ENCODE measurements at places on chromosomes 1 and 21.

- peak; percentile 54 for DNase-seq
Observed at GRCh38 chr21:42655796-42656770, 2.7 kb downstream of the PDE9A start.

DNA sequence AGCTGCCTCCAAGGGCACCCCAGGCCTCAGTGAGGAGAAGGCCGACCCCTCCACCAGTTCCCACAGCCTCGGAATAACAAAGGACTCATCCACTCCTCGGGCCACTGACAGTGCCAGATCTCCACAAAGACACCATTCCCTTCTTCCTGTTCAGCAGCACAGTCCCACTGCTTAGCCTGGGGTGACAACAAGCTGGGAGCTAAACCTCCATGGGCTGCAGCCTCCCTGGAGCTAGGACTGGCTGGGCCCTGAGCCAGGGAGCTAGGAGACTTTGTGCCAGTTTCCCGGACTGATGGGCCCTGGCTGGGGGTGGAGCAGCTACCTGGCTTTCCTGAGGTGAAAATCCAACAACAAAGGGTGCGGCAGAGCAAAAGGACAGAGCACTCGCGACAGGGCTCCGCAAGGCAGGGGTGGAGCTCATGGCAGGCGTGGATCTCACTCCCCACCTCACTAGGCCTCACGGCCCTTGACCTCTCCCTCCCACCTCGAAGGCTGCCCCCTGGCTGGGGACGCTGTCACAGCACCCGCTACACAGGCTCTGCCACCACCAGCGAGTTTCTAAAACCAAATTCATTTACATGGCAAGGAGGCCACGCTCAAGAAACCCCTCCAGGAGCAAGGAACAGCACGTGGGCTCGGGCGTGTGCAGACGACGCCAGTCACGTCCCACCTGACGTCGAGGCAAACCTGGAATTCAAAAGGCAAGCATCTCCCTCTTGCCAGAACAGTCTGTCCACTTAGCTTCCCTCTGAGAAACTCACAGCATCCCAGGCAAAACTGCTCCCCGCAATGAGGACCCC lies 13.8 kb downstream of the SLC35E2B start:
- DNase-seq, result no peak

- no peak for DNase-seq
Observed at GRCh38 chr1:178066296-178066907, 27.5 kb upstream of the RASAL2 start.

DNA sequence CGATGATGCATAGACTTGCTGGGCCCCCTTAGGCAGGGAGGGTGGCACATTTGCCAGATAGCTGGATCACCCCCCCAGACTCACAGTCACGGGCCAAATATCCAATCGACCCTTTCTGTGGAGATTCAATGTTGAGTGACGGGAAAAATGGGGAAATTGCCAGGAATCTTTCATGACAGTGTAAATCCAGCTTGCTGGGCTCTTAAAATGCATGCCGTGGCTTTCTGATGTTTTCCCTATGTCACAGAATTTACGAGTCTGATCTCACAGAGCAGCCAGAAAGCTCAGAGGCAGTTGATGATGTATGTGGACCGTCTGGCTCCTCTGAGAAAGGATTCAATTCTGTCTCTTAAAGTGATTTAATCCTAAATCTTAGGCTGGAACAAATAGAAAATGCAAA lies 150.1 kb upstream of the ZNF644 start:
- no peak for DNase-seq

DNA sequence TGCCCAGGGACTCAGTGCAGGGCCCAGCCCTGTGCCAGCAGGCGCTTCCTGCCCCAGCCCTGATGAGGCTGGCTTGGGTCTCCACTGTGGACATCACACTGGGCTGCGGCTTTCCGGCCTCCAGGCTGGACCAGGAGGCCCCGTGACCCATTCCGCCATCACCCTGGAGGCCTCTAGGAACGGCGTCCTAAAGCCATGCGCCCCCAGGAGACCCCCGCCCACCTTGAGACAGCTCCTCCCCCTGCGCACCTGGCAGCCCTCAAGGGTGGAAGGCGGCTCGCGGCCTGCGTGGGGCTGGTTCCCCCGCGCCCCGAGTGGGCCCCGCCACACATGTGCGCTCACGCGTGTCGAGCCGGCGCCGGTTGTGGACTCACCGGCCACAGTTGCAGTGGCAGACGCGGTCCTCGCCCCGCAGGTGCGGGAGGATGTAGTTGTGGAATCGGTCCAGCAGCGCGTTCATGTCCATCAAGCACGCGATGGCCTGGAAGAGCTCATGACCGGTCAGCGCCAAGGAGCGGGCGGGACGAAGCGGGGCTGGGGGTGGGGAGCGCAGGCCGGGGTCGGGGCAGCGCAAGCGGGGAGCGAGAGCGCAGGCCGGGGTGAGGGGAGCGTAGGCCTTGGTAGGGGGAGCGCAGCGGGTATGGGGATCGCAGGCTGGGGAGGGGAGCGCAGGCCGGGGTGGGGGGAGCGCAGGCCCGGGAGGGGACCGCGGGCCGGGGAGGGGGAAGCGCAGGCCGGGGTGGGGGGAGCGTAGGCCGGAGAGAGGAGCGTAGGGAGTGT lies 924 bp downstream of the TMEM240 start:
- peak; percentile 60 for DNase-seq

DNA sequence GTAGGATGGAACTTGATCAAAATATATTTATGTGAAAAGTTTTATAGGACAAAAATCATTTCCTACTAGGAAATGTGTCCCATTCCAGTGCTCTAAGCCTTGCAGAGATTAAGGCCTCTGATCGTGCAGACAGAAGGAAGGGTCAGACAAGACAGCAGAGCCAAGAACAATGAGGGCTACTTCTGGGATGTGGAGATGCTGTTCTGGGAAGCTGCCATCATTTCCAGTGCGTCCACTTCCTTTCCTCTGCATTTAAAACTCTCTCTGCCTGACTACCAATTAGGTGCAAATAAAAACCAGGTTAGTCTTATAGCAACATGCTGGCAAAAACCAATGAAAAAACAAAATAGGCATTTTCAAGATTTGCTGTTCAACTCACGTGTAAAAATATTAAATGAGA lies 36.1 kb downstream of the BEND5 start:
- no peak for DNase-seq

- DNase-seq, result no peak
Observed at GRCh38 chr1:155192346-155193274, 15.1 kb downstream of the THBS3 start.

- DNase-seq, result no peak
Observed at GRCh38 chr1:200963076-200963475, 60.4 kb downstream of the KIF21B start.

GRCh38 chr1:89802841-89803240 lies 18.0 kb upstream of the LRRC8D start:
- DNase-seq, result no peak

GRCh38 chr1:59999006-59999405 lies 72.4 kb upstream of the CYP2J2 start:
- DNase-seq, result no peak

- DNase-seq, result no peak
Observed at GRCh38 chr1:220783453-220783852, 3.3 kb upstream of the MTARC1 start.

DNA sequence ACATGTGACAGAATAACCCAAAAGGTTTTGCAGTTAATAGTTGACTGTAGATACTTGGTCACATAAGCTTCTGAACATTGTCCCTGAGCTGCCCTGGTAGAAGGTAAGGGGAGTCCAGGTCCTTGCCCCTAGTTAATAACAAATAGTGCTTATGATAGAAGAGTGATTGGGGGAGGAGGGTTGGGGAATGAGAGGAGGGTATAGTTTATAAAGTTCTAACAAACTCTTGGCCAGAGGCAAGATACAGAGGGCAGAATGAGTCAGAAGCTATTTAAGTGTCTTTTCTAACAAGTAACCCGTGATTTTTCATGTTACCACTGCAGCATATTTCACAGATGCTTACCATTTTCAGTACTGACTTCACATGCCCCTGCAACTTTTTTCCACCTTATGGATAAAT lies 26.7 kb upstream of the MYOCOS start:
- no peak for DNase-seq

DNA sequence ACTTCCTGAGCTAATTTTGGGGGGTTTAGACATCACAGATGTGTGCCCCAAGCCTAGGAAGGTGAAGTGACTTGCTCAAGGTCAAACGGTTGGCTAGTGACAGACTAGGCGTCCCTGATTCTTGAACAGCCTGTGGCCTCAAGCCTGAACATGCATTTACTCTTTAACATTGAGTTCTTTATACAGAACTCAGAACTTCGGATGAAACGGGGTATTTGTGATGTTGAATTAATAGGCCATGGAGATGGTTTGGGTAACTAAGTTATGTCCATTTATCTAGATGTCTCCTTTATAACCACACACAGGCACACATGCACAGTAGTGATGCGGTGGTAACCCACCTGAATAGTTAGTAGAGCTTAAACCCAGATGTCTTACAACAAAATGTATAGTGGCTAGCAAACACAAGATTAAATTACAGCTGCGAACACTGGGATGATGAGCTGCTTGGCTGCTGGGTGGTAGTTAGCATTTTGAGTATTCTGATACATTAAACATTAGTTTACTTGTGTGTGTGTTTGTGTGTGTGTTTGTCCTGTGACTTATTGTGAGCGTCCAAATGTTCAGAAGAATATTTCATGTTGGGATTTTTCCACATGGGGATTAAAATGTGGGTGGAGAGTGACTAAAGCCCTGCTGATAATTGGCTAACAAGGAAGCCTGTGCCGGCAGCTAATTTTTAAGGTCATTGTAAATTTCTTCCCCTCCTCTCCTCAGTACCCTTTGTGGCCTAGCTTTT lies 2.3 kb downstream of the ATP1A1 start:
- DNase-seq, result peak; percentile 54

DNA sequence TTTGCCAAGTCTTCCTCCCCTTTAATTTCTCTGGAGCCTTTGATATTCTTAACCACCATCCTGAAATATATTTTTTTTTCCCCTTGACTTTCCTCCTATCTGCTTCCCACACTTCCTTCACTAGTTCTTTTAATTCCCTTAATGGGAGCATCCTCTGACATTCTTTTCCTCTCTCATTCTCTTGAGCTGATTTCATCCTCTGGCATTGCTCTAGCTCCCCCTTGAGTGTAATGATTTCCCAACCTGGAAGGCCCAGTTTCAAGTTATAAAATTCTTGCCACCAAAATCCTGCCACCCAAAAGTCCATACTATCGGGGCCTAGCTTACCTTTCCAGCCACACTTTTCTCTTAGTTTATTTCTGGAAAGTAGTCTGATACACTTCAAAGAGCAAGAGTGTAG lies 39.5 kb upstream of the UBE2U start:
- peak; percentile 32 for DNase-seq

DNA sequence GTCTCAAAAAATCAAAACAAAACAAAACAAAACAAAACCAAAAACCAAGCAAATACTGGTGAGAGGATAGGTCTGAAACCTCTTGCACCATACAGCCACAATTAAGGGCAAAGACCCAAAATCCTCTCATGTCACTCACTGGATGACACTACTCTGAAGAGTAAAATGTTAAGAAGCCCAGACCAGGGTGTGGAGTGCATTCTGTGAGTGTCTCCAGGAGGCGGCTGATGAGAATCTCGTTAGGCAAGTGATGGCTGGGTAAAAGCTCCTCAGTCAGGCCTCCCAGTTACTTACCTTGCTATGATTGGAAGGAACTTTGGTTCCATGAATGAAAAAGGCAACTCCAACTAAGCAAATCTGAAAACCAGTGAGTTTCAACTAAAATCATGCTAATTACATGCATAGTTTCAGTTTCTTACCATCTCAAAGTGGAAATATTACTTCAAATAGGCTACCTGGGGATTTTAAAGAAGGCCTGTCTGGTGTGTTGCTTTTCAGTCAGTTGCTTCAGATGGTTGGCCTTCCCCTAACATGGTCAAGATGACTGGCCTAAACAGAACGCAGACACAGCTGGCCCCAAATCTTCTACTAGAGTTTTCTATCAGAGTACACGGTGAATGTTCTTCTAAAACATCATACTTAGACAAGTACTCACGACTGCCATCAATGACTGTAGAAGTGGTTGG lies 95.1 kb downstream of the KIAA0319L start:
- DNase-seq, result no peak

- peak; percentile 3 for DNase-seq
Observed at GRCh38 chr21:41112740-41113692, 54.9 kb upstream of the BACE2 start.

DNA sequence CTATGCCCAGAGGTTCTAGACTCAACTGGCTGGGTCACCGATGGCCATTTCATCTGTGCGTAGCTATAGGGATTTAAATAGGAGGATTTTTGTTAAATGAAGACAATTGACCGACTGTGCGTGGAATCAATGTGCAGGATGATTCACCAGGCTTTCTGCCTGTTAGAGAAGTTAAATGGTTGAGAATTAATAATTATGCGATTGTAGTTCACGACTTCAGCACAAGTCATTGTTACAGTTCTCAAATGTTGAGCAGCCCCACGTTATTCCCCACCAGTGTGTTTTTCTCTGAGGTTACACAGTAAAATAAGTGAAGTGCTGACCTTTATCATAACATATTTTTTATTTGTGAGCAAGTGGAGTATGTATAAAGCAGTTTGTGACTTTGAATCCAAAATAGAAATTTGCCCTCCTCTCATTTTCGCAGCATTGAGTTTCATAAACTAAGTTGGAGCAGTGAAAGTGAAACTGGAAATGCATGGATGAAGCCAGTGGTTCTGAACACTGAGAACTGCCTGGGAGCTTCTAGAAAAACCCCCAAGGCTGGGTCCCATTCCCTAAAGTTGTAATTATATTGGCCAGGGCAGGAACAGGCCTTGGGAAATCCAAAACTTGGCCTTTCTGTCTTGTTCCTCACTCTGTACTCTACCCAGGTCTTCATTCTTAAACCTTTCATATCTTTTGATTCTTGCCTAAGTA lies 102.6 kb downstream of the GALNT2 start:
- no peak for DNase-seq

DNA sequence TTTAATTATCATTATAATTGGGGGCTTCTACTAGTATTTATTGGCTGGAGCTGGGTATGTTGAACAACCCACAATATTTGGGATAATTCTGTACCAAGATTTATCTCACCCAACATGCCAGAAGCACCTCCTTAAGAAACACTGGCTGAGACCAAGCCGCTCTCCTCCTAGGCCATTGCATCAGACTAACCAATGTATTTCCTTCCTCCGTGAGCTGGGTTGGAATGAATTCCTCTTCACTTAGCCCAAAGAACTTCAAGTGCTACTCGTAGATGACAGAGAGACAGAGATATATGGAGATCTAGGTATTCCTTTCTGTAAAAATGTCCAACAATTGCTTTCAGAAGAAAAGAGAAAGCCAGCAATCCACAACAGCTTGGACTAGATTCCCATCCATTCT lies 87.2 kb upstream of the ETS2 start:
- no peak for DNase-seq

DNA sequence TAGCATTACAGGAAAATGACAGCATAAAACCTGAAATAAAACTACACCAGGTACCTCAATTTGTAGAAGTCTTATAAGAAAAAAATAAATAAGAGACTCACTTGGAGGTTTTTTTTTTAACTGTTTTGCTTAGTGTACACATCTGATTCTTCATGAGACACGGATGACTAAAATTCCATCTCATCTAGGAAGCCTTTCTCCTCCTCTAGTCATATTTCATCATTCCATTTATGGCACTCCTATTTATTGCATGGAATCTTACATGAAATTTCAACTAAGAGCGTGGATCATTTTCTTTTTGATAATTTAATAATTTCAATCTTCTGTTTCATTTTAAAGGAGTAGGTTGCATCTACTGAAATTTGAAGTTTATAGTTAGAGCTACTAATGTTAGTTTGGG lies 1.6 kb upstream of the PTGS2 start:
- no peak for DNase-seq

Measured in G401 (cell line).